NCI-H1694 (cell line): ENCODE measurements at places on chromosomes 5 and 9.

DNA sequence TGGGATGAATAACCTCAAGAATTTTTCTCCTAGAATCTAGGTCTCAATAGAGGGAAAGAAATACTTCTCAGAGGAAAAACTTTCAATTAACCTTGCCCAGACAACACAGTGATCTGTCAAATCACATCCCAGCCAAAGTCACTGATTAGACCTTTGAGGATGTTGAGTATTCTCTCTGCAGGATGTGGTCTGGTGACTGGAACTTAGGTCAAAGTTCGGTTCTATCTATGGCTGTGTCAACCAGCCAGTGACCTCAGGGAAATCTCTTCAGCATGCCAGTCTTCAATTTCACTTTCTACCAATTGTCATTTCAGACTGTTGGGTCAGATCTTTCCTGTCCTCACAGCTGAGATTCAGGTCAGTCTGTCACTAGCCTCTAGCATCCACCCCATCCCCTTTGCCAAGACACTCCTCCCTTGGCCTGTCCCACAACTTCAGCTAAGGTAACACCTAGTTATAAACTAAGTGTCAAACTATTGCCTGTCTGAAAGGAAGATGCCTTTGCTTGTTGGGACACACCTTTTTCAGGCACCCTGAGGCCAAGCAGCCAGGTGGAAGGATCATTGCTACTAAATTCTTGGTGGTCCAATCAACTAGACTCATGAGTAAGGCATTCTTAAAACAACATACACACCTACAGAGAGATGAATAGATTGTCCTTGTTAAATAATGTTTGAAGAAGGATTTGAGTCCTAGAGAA, 156.3 kb upstream of the FST start:
- DNase-seq: no peak

DNA sequence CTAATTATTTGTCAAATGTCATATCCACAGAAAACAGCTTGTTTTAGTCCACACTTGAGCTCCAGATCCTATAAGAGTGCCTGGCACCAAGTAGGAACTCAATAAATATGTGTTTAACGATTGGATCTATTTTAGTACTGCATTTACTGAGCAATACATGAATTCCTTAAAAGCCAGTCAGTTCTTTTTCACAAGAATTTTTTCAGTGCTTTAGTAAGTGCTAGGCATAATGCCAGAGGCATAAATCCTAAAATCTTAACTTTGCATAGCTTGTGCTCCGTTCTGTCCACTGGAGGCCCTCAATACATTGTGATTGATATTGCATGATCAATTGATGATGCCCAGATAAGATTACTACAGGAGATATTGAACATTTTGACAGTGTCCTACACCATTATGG, 67.3 kb upstream of the PCSK5 start:
- no peak for DNase-seq

DNA sequence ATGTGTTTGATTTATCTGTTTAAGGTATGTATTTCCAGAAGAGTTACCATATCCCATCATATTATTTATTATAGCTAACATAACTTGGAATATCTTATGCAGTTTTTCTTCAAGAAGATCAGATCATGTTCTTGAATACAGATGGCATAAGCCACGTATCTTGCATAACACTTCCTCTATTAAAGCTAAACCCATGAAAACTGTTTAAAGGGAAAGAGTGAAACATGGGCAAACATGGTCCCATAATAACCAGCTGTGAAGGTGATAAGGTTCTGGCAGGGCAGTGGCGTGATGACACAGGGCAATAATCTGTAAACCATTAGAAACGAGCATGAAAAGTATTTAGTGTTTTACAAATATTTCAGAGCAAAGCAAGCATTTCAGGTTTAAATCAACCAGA, 34.2 kb downstream of the EFNA5 start:
- DNase-seq: no peak

GRCh38 chr9:3517377-3518048, 8.3 kb downstream of the RFX3 start:
- no peak for DNase-seq

DNA sequence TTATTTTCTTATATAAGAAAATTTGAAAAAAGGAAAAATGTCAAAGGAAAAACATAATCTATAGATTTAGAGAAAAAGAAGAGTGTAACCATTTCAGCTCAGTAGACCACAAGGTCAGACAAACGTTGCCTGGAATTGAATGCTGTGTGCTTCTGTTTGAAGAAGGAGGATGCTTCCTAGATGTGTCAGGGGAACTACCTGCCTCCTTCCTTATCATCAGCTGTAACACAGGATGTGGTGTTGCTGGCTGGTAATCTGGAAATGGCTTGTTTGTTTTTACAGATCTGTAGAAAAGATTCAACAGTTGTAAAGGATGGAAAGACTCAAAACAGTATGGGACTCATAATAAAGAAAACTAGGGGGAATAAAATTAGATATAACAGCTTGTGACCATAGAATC, 160.7 kb upstream of the MEF2C start:
- no peak for DNase-seq

DNA sequence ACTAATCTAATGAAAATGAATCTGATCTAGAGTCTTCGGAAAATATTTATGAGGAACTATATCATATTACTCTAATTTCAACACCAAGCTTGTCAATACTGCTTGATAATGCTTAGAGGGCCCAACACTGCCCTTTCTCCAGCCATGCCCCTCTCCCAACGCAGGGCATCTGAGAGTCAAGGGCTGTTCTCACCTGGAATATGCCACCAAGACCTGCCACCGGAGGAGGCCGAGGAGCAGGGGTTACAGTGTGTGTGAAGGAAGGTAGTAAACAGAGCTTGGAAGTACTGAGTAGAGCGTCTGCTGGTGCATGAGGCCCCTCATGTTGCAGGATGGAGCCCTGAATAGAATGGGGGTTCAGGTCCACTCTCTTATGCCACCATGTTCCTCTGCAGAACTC, 301.3 kb upstream of the MPDZ start:
- DNase-seq: no peak

DNA sequence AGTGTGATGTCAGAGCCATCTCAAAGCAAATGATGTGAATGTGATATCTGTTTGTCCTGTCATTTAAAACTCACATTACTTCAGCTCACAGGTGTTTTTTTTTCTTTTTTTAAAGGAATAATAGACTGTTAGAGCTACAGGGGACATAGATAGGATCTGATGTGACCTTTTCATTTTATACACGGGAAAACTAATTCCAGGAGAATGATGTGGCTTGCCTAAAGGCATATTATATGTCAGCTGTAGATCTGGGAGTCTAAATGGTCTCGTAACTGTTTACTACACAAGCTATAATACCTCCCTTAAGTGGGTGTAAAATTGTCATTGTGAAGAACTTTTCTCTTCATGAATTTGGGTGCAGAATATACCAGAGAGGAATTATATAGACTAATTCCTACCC, 2.0 kb downstream of the NMUR2 start:
- DNase-seq: no peak
